ENCODE measurements at places on chromosomes 11 and 22. TPM values are rescaled to one million over a fixed set of nuclear protein-coding genes. Genes with fewer than 3 reads are reported as not detected.

DNA sequence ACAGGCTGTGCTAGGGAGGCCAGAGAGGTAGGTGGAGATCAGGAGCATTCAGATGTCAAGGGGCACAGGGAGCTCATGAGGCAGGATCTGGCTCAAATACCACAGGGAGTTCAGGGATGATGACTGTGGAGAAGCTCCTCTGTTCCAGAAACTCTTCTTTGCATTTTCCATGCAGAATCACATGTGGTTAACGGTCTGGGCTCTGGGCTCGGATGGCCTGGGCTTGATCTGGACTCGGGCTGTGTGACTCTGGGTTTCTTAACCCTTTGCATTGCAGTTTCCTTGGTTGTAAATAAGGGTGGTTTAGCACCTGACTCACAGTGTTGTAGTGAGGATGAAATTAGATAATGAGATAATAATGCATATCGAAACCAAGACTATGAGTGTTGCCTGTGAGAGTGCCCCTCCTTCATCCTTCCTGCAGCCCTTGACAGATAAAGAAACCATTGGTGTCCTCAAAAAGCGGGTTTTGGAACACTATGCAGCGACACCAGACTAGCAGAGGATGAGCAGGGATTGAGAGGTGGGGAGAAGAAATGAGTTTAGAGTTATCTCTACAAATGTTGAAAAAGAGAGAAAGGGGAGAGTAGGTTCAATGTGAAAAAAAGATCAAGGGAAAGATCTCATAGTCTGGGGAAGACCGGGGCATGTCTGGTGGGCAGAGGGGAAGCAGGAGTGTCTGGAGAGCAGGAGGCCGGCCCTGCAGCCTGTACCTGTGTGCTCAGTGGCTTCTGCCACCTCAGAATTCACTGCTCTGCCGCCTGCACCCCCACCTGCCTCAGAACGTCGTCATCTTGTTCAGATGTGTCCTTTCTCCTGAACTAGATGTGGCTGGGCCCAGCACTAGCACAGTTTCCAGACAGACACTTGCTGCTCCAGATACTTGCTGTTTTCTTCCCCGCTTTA, 197.8 kb upstream of the SORL1-AS1 start:
- no peak for DNase-seq

LRRC56 gene
- 2.6 TPM for total RNA-seq

RHOD gene
- not detected for total RNA-seq

- DNase-seq, result peak; percentile 73
Measured at GRCh38 chr22:20429254-20430100, 8.1 kb downstream of the SCARF2 start.

DNA sequence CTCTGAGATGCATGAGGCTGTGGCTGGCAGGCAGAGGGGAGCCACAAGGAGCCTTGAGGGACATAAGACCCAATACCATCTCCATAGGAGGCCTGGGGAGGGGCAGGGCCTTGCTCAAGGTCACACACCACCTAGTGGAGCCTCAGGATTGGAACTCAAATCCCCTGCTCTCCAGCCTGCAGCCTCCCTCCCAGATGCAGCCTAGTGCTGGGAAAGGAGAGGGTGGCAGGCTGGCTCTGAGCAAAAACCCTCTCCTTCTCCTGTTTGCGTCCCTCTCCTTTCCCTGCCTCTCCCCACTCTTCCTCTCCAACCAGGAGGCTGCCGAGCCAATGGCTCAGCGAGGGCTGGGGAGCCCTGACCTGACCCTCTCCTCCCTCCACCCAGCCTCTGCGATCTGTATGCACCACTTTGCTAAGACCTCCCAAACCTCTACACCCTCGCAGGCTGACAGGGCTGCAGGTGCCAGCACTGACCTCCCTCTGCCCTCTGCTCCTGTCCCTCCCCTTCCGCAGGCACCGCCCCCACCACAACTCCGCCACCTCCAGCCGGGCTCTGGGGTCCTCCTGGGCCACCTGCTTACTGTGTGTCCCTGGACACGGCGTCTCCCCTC, 14.7 kb downstream of the IGLL1 start:
- DNase-seq, result peak; percentile 56
